ENCODE measurements at places on chromosomes 4 and X.

DNA sequence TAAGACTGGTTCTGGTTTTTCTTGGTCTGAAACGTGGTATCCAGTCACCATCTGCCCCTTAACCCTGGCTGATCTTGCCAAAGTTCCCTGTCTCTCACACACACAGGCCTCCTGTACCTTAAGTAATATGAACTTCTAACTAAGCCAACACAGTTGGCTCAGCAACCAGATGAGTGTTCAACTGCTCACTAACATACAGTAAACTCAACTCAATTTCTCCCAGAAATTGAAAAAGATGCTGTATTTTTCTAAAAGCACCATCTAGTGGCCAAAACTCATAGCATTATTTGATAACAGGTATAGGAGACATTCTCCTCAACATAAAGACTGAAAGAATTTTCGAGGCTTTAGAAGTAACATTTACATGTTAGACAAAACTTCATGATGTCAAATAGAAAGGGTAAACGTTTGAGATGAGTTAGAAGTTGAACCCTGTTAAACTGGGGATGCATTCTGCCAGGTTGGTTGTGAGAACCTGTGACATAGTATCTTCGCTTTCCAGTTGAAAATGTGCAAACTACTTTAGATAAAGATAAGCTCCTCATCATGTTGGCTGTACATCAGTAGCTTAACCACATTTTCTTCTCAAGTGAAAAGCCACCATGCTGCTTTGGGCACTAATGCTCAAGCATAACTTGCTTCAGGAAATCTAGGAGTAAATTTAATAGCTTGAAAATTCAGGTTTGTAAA is 31.2 kb downstream of the CCNI start:
- peak; percentile 31 for DNase-seq

DNA sequence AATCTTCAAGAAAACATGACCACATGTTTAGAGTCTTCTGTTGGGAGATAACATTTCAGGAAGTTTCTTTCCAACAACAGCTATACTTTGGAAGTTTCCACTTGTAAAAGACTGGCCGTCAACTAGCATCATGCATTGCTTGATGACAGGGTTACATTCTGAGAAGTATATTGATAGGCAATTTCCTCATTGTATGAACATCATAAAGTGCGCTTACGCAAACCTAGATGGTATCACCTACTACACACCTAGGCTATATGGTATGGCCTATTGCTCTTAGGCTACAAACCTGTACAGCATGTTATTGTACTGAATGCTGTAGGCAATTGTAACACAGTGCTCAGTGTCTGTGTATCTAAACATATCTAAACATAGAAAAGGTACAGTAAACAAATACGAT is 25.4 kb upstream of the CD40LG start:
- DNase-seq = no peak

GRCh38 chr4:82352825-82353366 is 20.9 kb downstream of the HNRNPD start:
- DNase-seq = no peak

DNA sequence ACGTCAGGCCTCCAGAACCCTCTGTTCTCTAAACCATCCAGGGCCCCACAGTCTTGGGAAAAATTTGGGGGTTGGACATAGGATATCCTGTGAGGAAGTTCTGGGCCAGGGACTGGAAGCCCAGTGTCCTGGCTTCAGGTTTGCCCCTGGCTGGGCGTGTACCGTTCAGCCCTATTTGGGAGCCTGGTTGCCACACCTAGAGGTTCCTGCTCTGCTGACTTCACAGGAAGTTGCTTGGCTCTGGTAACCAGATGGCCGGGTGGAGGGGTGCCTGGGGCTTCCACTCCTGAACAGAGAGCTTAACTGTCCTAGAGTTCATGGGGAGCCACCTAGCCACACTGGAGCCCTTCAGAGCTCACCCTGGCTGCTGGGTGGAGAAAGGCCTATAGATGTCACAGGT is 1.1 kb downstream of the TAFAZZIN start:
- DNase-seq = no peak

DNA sequence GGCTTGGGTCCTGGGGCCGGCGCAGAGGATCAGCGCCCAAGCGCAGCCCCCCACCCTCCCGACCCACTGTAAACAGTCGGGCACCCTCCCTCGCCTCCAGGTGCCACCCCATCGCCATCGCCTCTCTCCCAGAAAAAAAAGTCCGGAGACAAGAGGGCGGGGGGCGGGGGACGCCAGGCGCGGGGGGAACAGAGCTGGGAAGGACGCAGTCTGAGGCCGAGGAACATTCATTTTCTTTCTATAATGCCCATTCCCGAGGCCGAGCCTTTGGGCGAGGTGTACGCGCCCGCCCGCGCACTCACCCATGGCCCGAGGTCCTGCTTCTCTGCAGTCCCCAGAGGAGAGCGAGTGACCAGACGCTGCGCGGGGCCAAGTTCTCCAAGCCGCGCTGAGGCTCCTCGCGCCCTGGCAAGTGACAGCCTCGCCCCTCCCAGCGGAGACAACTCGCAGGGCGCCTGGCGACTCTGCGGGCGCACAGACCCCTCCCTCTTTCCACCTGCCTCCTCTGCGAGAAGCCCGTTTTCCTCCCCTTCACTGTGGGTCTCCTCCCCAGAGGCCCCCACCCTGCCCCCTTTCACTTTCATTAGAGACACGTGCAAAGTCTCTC is 63.5 kb upstream of the WDR17 start:
- no peak for DNase-seq

- no peak for DNase-seq
Observed at GRCh38 chr4:181760560-181760959, 482.6 kb upstream of the TENM3 start.

- no peak for DNase-seq
Observed at GRCh38 chr4:151718984-151719955, 41.5 kb downstream of the GATB start.

GRCh38 chr4:94390804-94391410 is 48.3 kb upstream of the HPGDS start:
- DNase-seq = no peak

DNA sequence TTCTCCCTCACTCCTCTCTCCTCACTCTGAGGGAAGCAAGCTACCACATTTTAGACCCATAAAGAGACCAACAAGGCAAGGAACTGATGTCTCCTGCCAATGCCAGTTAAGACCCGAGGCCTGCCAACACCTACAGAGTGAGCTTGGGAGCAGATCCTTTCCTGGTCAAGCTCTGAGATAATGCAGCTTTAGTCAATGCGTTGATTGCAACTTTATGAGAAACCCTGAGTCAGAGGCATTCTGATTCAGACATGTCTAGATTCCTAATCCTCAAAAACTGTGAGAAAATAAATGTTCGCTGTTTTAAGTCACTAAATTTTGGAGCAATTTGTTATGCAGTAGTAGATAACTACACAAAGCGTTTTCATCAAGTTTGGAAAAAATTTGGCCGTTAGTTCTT is 115.5 kb downstream of the JADE1 start:
- no peak for DNase-seq

DNA sequence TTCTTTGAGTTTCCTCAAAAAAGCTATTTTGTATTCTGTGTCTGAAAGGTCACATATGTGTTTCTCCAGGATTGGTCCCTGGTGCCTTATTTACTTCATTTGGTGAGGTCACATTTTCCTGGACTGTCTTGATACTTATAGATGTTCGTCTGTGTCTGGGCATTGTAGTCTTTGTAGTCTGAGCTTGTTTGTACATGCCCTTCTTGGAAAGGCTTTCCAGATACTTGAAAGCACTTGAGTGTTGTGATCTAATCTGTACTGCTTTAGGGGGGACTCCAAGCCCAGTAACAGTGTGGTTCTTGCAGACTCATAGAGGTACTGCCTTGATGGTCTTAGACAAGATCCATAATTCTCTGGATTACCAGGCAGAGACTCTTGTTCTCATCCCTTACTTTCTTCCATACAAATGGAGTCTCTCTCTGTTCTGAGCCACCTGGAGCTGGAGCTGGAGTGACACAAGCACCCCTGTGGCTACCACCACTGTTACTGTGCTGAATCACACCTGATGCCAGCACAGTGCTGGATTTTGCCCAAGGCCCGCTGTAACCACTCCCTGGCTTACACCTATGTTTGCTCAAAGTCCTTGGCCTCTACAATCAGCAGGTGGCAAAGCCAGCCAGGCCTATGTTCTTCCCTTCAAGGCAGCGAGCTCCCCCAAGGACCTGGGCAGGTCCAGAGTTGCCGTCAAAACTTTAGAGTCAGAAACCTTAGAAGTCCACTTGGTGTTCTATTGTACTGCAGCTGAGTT is 72.3 kb upstream of the EFHC2 start:
- DNase-seq = no peak

DNA sequence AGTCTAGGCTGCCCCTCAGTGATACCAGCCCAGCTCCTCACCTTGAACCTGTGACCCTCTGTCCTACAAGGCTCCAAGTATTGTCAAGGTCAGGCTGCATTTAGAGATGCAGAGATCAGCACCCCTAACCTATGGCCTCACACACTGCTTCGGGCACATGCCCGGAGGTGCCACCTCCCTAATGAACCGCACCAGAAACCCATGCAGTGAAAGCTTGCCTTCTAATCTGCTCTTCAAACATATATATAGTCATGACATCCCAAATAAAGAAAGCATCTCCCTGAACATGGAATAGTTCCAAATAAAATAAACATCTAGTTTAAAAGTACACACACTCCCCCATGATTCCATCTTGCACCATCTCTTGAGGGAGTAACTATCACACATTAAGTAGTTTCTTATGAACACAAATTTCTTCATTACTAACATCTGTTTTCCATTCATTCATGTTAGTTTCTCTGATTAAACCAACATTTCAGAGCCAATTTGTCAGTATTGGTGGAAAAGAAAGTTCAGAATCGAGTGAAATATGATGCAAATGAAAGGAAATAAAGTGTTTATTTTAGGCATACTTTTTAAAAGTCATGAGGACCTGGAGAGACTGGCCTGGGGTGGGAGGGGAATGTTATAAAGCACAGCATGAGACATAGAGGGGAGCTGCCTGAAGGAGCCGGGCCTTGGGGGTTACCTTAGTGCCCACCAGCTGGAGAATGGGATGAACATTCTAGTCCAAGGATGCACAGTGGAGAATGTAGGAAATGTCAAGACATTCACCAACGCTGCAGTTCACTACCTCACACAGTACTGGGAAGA is 19.2 kb downstream of the CC2D2A start:
- DNase-seq = peak; percentile 19

DNA sequence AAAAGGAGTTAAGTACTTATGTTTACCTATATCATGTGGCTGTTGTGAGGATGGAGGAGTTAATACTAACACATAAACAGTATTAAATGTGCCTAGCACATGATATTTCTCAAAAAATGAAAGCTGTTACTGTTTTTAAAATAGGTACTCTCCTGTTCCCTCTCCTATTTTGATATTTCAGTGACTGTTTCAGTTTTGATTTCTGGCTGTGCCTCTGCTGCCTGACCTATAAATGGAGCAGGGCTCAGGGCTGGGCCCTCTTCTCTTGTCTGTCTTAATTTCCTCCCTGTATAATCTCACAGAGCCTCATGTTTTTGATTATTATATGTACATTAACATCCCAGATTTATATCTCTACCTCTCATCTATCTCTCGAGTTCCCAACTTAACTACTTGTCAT is 93.3 kb downstream of the UGT8 start:
- DNase-seq = no peak

GRCh38 chr4:102642631-102643298 is 118.0 kb downstream of the MANBA start:
- peak; percentile 36 for DNase-seq

DNA sequence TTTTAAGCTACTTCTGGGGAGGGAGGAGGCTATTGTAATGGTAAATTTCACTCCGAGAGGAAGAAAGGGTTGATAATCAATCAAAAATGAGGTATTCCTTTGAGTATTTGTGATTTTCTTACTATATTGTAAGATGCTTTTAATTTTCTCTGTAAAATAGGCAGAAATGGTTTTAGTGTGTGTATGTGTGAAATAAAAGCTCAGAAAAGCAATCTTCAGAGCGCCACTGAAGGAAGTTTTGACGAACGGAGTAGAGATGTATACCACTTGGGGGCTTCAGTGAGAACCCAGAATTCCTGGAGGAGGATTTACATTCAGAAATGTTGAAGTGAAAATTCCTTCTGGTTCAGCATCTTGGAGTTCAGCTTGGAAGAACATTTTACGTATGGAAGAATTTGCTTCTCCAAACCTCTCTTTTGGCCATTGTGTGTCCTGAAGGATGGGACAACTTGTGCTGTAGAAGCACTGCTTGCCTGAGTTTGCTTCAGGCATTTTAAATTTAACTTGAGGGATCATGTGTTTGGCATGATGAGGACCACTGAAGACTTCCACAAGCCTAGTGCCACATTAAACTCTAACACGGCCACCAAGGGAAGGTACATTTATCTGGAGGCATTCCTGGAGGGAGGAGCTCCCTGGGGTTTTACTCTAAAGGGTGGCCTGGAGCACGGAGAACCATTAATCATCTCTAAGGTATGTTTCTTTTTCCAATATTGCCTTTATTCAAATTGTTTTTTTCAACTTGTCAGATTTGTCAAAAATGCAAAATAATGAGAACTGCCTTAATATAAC is 695 bp downstream of the SHROOM3 start:
- DNase-seq = no peak

GRCh38 chr4:69167300-69167699 is 47.2 kb downstream of the UGT2B11 start:
- DNase-seq = no peak

All from GM04504 (cell line).